ENCODE measurements at places on chromosomes 4 and X. TPM values are rescaled to one million over a fixed set of nuclear protein-coding genes. Genes with fewer than 3 reads are reported as not detected.

The ARMCX1 gene
- total RNA-seq, result 9.2 TPM

The GPC3 gene
- total RNA-seq, result 0.75 TPM

The GPR50 gene
- total RNA-seq, result not detected

The P2RY8 gene
- 2.2 TPM for total RNA-seq

The CXorf49B gene
- total RNA-seq, result not detected

The RHOXF2 gene
- total RNA-seq, result not detected

The TCEAL4 gene
- 91.7 TPM for total RNA-seq

The MGAT4D gene
- not detected for total RNA-seq

The PRRG1 gene
- 3.9 TPM for total RNA-seq

The HSFX1 gene
- 21.7 TPM for total RNA-seq

The ART3 gene
- total RNA-seq, result not detected

The SLC34A2 gene
- not detected for total RNA-seq

The TLR3 gene
- total RNA-seq, result 19.9 TPM

The MAGEA9B gene
- total RNA-seq, result not detected
